ENCODE measurements at places on chromosomes 13 and 19.

GRCh38 chr13:19781526-19781925 is 1.2 kb downstream of the PSPC1 start:
- no peak for DNase-seq

DNA sequence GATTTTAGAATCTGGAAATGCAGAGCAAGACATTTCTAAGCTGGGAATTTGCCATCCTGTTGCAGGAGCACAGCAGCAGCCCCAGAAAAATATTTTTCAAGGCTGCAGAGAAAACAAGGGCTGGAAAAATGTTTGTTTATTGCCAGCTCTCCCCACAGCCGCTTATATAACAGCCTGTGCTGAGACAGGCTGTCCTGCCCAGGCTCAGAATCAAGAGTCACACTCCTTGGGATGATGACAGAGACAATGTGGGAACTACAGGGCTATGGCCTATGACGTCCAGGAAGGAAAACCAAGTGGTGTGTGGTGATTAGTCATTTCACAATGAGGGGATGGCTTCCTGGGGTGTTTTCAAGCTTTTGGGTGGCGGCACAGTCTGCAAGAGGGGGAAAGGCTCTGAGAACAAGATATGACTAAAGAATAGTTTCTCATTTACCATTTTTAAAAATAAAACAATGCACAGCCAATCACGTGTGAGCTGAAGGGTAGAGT is 136.3 kb upstream of the SERP2 start:
- no peak for DNase-seq

DNA sequence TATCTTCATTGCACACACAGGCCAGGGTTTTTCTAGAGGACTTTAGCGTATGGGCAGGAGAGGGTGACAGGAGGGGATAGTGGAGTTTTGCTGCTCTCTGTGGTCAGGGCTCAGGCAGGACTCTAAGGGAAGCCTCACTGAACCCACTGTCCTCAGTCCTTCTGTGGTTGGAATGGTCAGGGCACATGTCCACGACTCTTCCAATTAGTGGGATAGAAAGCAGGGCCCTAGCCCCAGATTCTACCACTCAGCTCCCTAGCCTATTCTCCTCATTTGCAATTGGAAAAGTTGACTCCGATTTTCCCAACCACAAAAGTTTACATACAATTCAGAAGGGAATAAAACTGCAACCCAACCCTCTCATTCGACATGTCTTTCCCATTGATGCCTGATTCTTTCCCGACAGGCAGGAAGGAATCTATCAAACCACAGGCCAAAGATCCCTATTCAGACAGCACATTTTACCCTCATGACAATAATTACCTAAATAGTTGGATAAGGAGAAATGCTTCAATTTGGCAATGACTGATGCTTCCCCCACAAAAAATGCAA is 38.2 kb downstream of the TGDS start:
- DNase-seq = no peak

GRCh38 chr13:95067303-95067702 is 233.9 kb downstream of the ABCC4 start:
- DNase-seq = no peak

GRCh38 chr13:28657784-28658538 is 969 bp upstream of the POMP start:
- no peak for DNase-seq

DNA sequence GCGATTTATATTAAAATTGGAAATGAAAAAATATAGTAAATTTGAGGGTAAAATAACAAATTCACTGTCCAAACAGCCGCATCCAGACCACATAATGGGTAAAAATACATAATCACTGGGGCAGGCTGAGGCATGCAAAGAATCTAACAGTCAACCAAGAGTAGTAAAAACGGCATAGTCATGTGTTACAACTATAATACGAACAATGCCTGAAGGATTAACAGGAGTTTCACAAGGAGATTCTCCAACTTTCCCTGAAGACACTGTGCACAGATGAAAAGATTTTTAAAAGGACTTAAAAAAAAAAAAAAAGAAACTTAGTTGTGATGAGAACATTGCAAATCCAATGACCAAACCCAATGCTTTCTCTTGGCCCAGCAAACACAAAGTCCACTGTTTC is 20.4 kb upstream of the ATXN8OS start:
- no peak for DNase-seq

DNA sequence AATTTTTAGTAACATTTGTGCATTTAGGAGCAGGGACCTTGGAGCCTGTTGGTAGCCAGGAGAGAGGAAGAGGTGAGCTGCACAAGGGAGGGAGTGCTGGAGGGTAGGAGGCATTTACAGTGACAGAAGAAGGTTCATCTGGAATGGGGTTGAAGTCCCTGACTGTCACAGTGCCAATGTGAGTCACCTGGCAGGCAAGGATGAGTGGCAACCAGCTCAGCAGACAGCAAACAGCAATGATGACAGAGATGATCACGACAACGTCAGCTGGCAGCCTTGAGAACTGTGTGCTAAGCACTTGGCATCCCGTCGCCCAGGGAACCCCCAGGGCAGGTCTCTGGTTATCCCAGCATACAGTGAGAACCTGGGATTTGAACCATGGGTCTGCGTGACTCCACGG is 2.6 kb downstream of the OR10H5 start:
- no peak for DNase-seq

DNA sequence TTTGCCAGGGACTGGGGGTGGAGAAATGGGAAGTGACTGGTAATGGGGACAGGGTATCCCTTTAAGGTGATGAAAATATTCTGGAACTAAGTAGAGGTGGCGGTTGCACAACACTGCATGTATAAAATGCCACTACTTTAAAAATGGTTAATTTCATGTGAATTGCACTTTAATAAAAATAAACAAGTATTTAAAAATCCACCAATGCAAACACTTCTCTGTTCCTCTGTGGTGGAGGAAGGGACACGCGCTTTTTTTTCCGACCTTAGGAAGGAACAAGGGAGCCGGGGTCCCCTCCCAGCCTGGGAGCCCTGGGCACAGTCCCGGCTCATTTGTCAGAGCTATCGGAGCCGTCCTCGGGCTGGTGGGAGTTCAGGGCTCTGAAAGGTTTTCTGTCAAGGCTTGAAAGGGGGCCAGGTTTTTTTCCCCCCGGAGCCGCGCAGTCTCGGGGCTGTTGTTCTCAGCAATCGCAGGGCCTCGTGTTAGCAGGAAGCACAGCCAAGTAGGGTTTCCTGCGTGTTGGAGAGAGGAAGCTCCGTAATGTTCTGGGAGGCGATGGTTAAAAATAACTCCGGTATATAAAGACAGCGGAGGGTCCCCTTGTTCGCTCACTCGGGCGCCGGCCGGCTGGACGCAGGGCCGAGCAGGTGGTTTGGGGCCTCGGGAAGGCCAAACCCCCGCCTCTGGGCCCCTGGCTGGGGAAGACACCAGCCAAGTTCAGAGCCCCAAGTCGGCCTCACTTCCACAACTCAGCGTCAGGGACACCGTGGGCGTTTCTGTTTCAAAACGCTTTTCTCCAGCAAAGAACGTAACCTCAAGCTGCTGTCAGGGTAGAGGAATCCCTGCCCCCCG is 41.2 kb upstream of the KLF2 start:
- DNase-seq = peak; percentile 49

GRCh38 chr13:21913010-21913409 is 242.1 kb downstream of the FGF9 start:
- no peak for DNase-seq

DNA sequence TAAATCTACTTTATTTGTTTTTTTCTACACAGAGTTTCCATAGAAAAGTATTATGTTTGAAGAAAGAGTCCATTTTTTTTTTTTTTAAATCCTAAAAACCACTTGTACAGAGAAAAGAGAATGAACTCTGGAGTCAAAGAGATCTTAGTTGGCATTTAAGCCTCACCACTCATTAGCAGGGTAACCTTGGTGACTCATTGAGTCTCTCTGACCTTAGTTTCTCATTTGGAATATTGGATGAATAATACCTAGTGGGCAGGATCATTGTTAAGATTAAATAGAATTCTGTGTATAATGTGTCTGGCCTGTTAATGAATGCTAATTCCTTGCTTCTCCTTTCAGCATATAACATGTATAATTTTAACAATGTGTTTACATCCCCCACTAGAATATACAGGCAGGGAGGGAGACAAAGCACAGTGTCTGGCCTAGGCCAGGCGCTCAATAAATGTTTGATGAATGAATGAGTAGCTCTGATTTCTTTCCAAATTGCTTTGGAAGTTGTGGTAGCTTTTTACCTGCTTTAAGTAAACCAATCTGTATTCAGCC is 48.7 kb upstream of the MYCBP2 start:
- DNase-seq = no peak
